Activated CD8-positive, alpha-beta T cell treated with anti-CD3 and anti-CD28 coated beads for 36 hours (primary cell): ENCODE measurements at places on chromosomes 7 and 10. TPM values are rescaled to one million over a fixed set of nuclear protein-coding genes. Genes with fewer than 3 reads are reported as not detected.

The POLL gene
- total RNA-seq, result 32.2 TPM

The INTS15 gene
- 29.8 TPM for total RNA-seq

The SUGCT gene
- 1.6 TPM for total RNA-seq

The FFAR4 gene
- not detected for total RNA-seq

The SEMA3E gene
- total RNA-seq, result not detected

The NEBL gene
- 0.07 TPM for total RNA-seq

The FAM25G gene
- total RNA-seq, result not detected

The MSMB gene
- total RNA-seq, result not detected

The FANK1 gene
- 0.45 TPM for total RNA-seq

The CEP55 gene
- total RNA-seq, result 45.0 TPM

- H3K4me3 ChIP-seq, result no peak overlapping the region
- H3K36me3 ChIP-seq, result no peaks in the 10 kb centered on the region
- no peak overlapping the region for H3K27ac ChIP-seq
- peaks cover 31% of the 10 kb centered on the region for H3K27me3 ChIP-seq
Measured at GRCh38 chr7:148394582-148394981, 196.0 kb upstream of the C7orf33 start.

GRCh38 chr7:17556247-17556956, 257.9 kb downstream of the AHR start:
- H3K27me3 ChIP-seq, result peaks cover 2% of the 10 kb centered on the region
- H3K36me3 ChIP-seq, result no peaks in the 10 kb centered on the region
- no peaks in the 10 kb centered on the region for H3K4me1 ChIP-seq
- H3K4me3 ChIP-seq, result no peak overlapping the region
- H3K27ac ChIP-seq, result no peak overlapping the region

DNA sequence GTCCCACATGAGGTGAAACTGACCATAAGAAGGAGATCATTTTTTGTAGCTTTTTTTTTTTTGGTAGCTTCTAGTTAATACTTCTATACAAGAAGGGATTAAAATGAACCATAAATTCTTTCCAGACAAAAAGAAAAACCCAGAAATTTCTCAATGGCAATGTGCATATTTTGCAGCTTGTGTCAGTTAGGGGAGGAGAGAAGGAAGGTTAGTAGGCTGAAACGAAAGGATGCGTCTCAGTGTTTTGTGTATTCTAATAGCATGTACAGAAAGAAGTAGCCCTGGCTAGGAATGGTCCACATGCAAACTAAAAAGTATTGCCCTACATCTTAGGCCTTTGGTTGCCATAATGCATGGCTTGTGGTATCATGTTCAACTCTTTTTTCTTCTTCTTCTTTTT, 90.6 kb downstream of the CACNB2 start:
- no peaks in the 10 kb centered on the region for H3K36me3 ChIP-seq
- H3K27ac ChIP-seq, result no peak overlapping the region
- peaks cover 5% of the 10 kb centered on the region for H3K27me3 ChIP-seq
- H3K4me1 ChIP-seq, result no peaks in the 10 kb centered on the region
- no peak for DNase-seq

DNA sequence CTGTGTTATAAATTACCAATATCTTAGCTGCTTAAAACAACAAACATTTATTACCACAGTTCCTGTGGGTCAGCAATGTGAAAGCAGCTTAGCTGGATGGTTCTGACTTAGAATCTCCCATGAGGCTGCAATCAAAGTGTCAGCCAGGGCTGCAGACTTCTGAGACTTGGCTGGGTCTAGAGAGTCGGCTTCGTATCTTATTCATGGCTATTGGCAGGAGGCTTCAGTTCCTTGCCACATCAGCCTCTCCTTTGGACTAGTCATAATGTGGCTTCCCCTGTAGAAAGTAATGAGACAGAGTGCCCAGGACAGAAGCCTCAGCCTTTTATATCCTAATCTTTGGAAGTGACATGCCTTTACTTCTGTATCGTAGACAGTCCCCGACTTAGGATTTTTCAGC, 27.3 kb downstream of the RALA start:
- no peaks in the 10 kb centered on the region for H3K27me3 ChIP-seq
- DNase-seq, result no peak
- peaks cover 40% of the 10 kb centered on the region for H3K4me1 ChIP-seq
- H3K27ac ChIP-seq, result no peak overlapping the region
- peaks cover 20% of the 10 kb centered on the region for H3K36me3 ChIP-seq

GRCh38 chr7:4998910-4999309, 39.9 kb upstream of the MMD2 start:
- peaks cover 19% of the 10 kb centered on the region for H3K4me1 ChIP-seq
- H3K4me3 ChIP-seq, result no peak overlapping the region
- no peaks in the 10 kb centered on the region for H3K27me3 ChIP-seq
- DNase-seq, result no peak
- peaks cover 43% of the 10 kb centered on the region for H3K36me3 ChIP-seq

- H3K27ac ChIP-seq, result no peak overlapping the region
- no peaks in the 10 kb centered on the region for H3K4me1 ChIP-seq
- no peak for DNase-seq
- no peaks in the 10 kb centered on the region for H3K36me3 ChIP-seq
- no peak overlapping the region for H3K4me3 ChIP-seq
Measured at GRCh38 chr10:82811621-82812020, 936.6 kb downstream of the NRG3 start.

GRCh38 chr10:104424719-104425118, 71.1 kb downstream of the CFAP58 start:
- no peak overlapping the region for H3K4me3 ChIP-seq
- no peak overlapping the region for H3K27ac ChIP-seq
- H3K27me3 ChIP-seq, result no peaks in the 10 kb centered on the region
- peak; percentile 8 for DNase-seq
- H3K36me3 ChIP-seq, result no peaks in the 10 kb centered on the region
- no peaks in the 10 kb centered on the region for H3K4me1 ChIP-seq

- DNase-seq, result no peak
- H3K4me3 ChIP-seq, result no peak overlapping the region
- no peaks in the 10 kb centered on the region for H3K27me3 ChIP-seq
- peaks cover 4% of the 10 kb centered on the region for H3K4me1 ChIP-seq
Measured at GRCh38 chr10:26384600-26384999, 53.5 kb upstream of the APBB1IP start.

DNA sequence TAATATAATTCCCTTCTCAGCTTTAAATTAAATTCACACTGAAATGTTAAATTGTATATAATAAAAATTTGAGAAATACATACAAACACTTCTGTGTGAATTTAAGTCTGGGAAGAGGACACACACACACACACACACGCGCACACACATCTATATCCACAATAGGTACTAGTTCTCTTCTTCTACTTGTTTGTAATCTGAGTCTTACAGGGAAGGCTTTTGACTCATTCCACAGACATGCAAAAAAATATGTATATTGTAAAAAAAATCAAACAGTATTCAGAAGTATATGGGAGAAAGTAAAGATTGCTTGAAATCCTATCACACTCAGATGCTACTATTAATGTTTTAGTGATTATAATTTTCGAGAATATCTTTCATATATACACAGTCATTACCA, 276.2 kb downstream of the MDFIC start:
- no peaks in the 10 kb centered on the region for H3K36me3 ChIP-seq
- no peak for DNase-seq
- no peak overlapping the region for H3K27ac ChIP-seq
- no peak overlapping the region for H3K4me3 ChIP-seq

DNA sequence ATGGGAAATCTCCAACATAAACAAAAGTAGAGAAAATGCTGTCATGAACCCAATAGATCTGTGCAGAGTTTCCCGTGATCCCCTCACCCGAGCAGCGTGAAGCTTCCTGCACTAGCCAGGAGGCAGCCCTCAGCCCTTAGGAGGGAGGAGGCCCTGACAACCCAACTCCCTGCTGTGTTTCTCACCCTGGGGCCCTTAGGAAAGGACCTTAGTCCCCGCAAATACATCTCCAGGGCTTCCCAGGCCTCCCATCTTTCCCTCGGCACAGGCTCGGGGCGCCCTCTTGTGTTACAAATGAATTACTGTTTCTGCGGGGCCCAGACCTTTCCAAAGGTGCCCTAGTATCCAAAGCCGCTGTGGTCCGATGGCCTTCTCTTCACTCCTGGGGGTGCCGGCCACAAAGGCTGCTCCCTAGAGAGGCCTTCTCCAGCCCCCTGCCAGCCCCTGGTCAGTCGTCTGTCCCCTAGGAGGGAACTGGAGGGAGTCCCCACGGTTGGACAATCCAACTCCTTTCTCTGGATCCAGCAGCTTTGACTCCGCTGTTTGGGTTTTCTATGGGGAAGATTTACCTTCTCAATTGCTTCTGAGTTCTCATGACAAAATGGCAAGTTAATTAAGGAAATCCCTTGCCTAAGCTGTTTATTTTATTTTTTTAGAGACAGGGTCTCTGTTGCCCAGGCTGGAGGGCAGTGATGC, 49.9 kb upstream of the SH2B2 start:
- H3K36me3 ChIP-seq, result no peaks in the 10 kb centered on the region
- DNase-seq, result peak; percentile 65
- no peak overlapping the region for H3K27ac ChIP-seq
- no peak overlapping the region for H3K4me3 ChIP-seq

GRCh38 chr7:23469961-23470250, 385 bp downstream of the IGF2BP3 start:
- H3K36me3 ChIP-seq, result no peaks in the 10 kb centered on the region
- peak overlapping the region; percentile 66 for H3K27ac ChIP-seq
- peak overlapping the region; percentile 76 for H3K4me3 ChIP-seq
- DNase-seq, result peak; percentile 28
- peaks cover 69% of the 10 kb centered on the region for H3K27me3 ChIP-seq

DNA sequence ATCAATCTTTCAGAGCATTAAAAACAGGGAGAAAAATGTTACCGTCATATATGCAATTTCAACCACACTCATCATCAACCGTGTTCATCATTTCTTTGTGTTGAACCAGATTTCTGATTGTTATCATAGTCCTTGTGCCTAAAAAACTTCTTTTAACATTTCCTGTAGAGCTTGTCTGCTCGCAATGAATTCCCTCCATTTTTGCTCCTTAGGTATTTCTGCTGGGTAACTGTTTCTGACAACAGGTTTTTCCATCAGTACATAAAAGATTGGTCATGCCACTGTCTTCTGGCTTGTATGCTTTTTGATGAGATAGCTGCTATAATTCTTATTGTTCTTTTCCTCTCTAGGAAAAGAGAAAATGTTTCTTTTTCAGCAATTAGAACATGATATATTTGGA, 8.6 kb upstream of the RBM33 start:
- no peak overlapping the region for H3K27ac ChIP-seq
- H3K4me3 ChIP-seq, result no peak overlapping the region
- H3K36me3 ChIP-seq, result peaks cover 13% of the 10 kb centered on the region

- H3K4me1 ChIP-seq, result peaks cover 19% of the 10 kb centered on the region
- no peak overlapping the region for H3K4me3 ChIP-seq
- H3K27ac ChIP-seq, result peak overlapping the region; percentile 38
- DNase-seq, result no peak
- peaks cover 58% of the 10 kb centered on the region for H3K36me3 ChIP-seq
Measured at GRCh38 chr10:6236349-6237198, 33.8 kb downstream of the PFKFB3 start.

GRCh38 chr10:132420469-132420980, 23.5 kb downstream of the PWWP2B start:
- H3K27ac ChIP-seq, result no peak overlapping the region
- H3K4me3 ChIP-seq, result no peak overlapping the region
- H3K36me3 ChIP-seq, result no peaks in the 10 kb centered on the region
- H3K27me3 ChIP-seq, result no peaks in the 10 kb centered on the region
- no peak for DNase-seq

DNA sequence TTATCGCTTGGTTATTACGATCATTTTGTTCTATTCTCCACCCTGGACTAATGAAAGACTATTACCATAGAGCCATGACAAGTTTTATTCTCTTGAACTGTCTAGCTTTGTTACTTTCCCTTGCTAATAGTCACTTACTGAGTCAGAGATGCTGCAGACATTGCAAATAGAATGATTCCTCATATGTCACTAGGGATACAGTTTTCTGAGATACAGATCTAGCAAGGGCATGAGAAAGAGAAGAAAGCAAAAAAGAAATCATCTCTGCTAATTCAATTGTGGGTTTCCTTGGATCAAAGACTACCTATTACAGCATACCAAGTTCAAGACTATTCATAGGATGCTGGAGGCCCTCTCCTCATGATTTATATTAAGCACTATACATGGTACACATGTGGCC, 204.3 kb downstream of the MBL2 start:
- no peaks in the 10 kb centered on the region for H3K4me1 ChIP-seq
- no peak overlapping the region for H3K27ac ChIP-seq
- DNase-seq, result no peak

DNA sequence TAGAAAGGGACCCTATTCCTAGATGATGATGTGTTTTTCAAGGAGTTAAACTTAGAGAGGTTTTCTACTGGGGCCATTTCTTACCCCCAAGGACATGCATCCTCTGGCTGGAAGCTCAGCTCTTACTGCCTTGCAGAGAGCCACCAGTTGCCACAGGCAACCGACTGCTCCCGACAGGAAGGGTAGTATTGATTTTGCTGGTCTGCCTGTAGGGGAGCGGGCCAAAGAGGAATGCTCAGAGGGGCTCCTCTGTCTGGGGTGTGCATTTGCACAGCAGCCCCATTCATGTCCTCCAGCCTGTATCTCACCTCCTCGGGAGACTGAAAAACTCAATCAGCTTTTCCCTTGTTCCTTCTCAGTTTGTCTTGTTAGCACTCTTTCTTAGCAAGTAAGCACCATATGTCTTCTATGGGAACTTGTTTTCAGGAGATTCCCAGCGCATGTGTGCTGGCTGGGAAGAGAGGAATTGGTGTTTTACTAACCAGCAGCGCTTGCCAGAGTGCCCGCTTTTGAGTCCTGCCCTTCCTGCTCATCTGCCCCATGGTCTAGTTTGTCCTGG, 739.0 kb upstream of the GALNT17 start:
- no peaks in the 10 kb centered on the region for H3K27me3 ChIP-seq
- H3K4me3 ChIP-seq, result no peak overlapping the region
- no peaks in the 10 kb centered on the region for H3K36me3 ChIP-seq
- DNase-seq, result no peak
- H3K4me1 ChIP-seq, result no peaks in the 10 kb centered on the region

- H3K4me1 ChIP-seq, result peaks cover 20% of the 10 kb centered on the region
- no peak overlapping the region for H3K27ac ChIP-seq
- H3K36me3 ChIP-seq, result peaks cover 70% of the 10 kb centered on the region
- H3K4me3 ChIP-seq, result no peak overlapping the region
- no peak for DNase-seq
Measured at GRCh38 chr7:148835854-148836253, 48.2 kb downstream of the EZH2 start.

- no peak overlapping the region for H3K27ac ChIP-seq
- DNase-seq, result no peak
Measured at GRCh38 chr10:121294630-121295029, 303.6 kb downstream of the FGFR2 start.

DNA sequence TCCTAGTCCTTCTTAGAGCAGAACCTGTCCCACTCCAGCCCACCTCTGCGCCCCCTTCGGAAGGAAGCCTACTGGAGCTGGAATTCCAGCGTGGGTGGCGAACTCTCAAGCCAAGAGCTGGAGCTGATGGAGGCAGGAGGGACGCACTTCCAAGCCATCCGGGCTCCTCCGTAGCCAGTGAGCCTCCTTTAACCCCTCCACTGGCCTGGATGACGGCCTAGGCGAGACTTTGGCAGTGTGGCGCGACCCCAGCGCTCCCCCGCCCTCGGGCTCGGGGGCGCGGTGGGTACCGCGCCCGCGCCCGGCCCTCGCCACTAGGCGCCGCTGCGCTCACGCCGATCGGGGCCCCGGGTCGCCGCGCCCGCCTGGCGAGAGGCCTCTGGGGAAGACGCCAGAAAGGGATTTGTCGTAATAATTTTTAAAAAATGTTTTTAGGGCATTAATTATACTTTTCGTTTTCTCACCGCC, 5.1 kb upstream of the EMX2 start:
- DNase-seq, result no peak
- H3K4me1 ChIP-seq, result peaks cover 11% of the 10 kb centered on the region
- H3K27ac ChIP-seq, result no peak overlapping the region
- H3K27me3 ChIP-seq, result peaks cover 66% of the 10 kb centered on the region
